ENCODE measurements at places on chromosomes 4 and X. TPM values are rescaled to one million over a fixed set of nuclear protein-coding genes. Genes with fewer than 3 reads are reported as not detected.

- DNase-seq, result no peak
These were observed 2.1 kb upstream of the NSG1 start for GRCh38 chr4:4384837-4385236.

DNA sequence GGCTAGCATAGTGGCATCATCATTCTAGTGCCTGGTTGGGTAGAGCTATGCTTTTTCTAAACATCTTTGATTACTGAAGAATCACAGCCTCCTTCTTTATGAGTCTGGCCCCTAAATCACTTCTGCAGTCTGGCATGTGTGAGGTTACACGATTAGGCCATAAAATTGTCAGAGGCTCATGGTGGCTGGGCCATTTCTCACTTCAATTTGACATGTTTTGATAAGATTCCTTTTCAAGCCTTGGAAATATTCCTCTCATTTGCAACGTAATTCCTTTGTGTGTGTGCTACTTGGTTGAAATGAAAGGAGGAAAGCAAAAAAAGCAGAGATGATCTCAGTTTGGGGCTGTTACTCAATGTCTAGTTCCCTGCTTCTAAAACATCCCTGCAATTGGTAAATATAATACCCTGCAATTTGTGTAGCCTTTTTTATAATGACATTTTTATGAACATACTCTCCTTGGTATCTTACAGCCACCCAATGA lies 6.2 kb downstream of the CCKAR start:
- no peak for DNase-seq

GRCh38 chr4:176563591-176563990 lies 229.1 kb downstream of the VEGFC start:
- peak; percentile 42 for DNase-seq

DNA sequence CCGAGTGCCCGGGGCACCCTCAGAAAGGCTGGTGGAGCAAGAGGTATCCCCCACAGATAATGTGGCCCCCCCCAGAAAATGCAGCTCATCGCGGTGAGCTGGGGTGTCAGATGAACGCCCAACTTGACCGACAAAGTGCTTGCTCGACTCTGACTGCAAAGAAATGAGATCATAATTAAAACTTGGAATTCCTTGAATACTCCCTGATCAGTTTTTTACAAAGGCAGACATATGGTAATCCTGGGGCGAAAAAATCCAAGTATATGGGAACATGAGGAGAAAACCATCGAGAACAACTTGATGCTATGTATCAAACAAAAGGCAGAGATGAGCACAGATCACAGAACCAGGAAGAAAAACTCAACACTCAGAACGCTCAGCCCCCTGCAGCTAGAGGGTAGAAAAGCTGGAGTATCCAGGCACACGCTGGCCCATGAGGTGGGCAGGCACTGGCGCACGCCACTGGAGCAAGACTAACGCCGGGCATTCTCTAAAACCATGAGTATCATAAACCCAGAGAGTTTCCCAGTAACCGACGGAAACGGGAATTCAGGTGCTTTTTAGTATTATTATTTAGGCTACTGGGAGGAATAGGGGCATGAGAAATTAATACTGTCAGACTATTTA lies 127.3 kb downstream of the AFAP1 start:
- no peak for DNase-seq

DNA sequence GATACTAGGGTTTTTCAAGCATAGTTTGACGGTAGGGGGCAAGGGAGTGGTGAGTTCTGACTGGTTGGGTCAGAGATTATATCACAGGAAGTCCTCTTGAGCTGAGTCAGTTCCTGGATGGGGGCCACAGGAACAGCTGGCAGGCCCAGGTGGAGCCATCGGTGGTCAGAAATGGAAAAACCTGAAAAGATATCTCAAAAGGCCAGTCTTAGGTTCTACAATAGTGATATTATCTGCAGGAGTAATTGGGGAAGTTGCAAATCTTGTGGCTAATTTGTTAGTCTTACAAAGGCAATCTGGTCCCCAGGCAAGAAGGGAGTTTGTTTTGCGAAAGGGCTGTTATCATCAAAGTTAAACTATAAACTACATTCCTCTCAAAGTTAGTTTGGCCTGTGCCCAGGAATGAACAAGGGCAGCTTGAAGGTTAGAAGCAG lies 159.3 kb downstream of the PTCHD1 start:
- no peak for DNase-seq

- DNase-seq, result no peak
These were observed 215.8 kb upstream of the LEF1 start for GRCh38 chr4:108384544-108384943.

GRCh38 chr4:159016593-159017024 lies 86.3 kb upstream of the RAPGEF2 start:
- DNase-seq, result no peak

DNA sequence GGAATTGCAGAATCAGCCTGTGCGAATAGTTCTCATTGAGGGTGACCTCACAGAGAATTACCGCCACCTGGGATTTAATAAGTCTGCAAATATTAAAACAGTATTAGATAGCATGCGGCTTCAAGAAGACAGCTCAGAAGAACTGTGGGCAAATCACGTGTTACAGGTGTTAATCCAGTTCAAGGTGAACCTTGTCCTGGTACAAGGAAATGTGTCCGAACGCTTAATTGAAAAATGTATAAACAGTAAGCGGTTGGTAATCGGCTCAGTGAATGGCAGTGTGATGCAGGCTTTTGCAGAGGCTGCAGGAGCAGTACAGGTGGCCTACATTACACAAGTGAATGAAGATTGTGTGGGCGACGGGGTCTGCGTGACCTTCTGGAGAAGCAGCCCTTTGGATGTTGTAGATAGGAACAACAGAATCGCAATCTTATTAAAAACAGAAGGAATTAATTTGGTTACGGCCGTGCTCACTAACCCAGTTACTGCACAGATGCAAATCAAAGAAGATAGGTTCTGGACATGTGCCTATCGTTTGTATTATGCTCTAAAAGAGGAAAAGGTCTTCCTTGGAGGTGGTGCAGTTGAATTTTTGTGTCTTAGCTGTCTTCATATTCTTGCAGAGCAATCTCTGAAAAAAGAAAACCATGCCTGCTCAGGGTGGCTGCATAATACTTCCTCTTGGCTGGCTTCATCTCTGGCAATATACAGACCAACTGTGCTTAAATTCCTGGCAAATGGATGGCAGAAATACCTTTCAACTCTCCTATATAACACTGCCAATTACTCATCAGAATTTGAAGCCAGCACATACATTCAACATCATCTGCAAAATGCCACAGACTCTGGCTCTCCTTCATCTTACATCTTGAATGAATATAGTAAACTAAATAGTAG lies 10.7 kb downstream of the BBS12 start:
- DNase-seq, result no peak

DNA sequence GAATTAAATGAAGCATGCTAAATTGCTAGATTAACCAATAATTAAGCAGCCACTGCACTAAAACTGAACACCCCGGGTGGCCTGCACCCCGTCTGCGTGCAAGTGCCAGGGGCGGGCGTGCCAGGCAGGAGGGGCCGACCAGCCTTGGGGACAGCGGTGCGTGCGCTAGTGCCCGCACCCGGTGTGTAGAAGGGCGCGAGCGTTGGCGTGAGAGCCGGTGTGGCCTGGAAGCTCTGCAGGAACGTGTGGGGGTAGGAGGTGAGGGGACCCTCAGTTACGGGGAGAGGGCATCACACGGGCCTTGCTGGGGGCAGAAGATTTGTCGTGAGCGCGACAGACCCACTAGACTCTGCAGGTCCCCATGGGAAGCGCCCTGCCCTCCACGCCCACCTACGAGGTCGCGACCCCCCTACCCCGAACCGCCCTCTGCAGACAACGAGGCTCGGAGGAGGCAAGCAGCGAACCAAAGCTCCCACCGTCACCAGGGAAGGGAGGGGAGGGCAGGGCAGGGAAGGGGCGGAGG lies 105.8 kb downstream of the FAM53A start:
- no peak for DNase-seq

SMPX gene
- polyA plus RNA-seq, result not detected

USP17L15 gene
- polyA plus RNA-seq, result not detected

RASSF6 gene
- 1.3 TPM for polyA plus RNA-seq

PASD1 gene
- polyA plus RNA-seq, result 0.12 TPM

ANXA3 gene
- polyA plus RNA-seq, result 8.7 TPM
